ENCODE measurements at places on chromosomes 1 and 21.
A peak's percentile ranks its signal among the peaks of the same experiment; 100 is the strongest.

DNA sequence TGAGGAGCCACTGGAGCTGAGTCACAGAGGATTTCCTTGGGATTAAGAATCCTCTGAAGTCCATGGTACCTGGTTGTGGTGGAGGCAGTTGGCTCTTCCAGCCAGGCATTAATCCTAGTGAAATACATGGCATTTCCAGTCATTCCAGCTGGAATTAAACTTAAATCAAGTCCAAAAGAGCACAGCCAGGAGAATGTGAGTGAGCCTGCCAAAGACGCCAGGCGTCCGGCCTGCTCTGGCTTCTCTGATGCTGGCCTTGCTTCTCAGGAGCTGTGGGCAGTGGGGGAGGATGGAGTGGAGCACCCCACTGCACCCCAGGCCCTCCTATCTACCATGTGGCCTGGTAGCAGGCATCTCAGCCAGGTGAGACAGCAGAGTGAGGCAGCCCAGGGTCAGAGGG, 23.4 kb upstream of the TENT5C start:
- DNase-seq, result no peak

DNA sequence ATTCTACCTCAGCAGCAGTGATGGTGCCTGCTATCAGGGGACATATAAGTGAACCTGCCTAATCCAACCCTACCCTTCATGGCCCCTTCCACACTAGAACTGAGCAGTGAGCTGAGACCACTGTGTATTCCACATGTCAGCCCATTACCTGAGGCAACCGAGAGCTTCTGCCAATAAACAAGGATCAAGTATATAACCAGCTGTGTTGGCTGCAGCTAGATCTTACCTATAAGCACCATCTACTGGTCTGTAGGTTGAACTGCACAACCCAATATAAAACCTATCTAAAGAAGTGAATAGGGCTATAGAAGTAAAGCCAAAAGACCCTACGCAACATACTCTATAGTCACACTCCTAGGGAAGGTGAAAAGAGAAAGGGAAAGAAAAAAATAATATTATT, 376.9 kb downstream of the HHIPL2 start:
- DNase-seq, result peak; percentile 50

- DNase-seq, result no peak
Measured at GRCh38 chr21:28550057-28550825, 442.4 kb downstream of the LTN1 start.

DNA sequence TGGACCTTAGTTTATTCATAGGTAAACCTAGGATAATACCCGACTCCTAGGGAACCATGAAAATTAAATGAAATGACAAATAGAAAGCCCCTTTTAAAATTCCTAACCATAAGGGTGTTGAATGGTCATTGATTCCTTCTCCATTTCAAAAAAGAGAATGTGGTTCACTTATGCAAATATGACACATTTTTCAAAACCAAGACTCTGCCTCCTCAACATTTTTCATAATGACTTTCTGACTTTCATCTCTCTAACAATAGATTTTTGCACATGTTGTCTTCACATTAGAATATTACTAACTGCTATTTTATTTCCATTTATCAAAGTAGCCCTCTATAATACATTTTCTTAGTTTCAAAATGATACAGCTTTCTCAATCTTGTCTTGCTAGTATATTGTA, 169.1 kb downstream of the NTNG1 start:
- no peak for DNase-seq

DNA sequence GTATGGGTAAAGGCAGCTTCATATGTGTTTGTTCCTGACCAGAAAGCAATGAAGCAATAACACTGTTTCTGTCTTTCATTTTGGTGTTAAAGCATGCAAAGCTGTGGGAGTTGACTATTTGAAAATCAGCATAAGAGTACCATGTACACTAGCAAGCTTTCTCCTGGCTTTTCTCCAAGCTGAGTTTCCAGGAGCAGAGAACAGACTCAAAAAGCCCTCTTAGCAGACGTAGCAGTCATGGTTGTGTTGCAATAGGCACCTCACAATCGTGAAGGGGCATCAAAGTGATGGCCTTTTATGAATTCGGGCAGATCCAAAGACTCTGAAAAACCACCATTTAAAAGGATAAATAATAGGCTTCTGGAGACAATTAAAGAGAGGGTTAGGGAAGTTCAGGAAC, 159.7 kb downstream of the PTGER3 start:
- DNase-seq, result no peak

GRCh38 chr21:38790059-38790458, 15.7 kb upstream of the ETS2 start:
- DNase-seq, result no peak
